ENCODE measurements at places on chromosomes 11 and 22.
A peak's percentile ranks its signal among the peaks of the same experiment; 100 is the strongest.

- DNase-seq = no peak
These were observed 12.0 kb downstream of the P2RY6 start for GRCh38 chr11:73284106-73284505.

GRCh38 chr11:46114378-46114777 is 6.9 kb downstream of the PHF21A start:
- no peak for DNase-seq

GRCh38 chr11:67024410-67024809 is 1.5 kb downstream of the SYT12 start:
- DNase-seq = no peak

DNA sequence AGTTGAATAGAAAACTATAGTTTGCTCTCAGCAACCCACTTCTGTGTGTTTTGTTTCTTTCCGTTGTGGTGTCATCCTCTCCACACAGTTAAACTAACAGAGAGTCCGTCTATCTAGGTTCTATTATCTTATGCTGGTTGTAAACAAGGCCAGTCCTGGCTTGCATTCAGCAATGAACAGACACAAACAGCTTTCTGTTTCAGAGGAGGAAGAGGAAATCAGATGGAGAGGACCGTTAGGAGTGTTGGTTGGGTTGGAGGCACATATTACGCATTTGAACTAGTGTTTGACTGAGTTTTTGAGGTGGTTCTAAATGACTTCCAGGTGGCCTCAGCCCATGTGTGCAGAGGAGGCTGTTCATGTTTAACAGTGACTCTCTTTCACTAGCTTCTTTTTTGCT is 129.5 kb upstream of the SORL1-AS1 start:
- DNase-seq = no peak

DNA sequence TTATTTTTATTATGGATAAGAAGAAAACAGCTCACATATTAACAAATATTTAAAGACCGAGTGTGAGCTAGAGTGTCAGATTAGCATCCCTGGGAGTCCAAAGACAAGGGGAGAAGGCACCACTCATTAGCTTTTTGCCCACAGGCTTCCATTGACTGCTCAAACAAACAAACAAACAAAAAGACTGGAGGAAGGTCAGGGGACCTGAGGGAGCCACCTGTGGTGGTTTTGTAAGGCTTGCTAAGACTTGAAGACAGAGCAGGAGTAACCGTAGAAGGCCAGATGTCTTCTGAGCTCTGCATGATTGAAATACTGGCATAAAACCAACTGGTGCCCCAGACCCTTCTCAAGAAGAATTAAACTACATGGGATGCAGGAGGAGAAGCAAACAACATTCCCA is 395.2 kb upstream of the CNTN5 start:
- no peak for DNase-seq

DNA sequence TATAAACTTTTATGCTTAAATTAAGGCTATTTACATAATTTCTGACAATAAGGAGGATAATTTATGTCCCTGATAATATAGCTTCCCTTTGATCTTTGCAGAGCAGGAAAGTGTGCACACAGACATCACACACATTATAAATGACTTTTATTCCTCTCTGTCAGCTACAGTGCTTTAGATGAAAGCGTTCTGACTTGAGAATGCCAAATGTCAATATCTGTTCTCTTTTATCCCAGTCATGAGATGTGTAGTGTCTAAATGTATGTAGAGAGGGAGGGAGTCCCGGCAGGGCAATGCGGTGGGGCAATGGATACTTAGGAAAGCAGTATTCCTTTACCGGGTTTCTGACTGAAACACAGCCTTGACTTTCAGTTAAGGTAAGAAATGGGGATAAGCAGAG is 225.4 kb upstream of the CHORDC1 start:
- DNase-seq = no peak

GRCh38 chr11:57641011-57641807 is 8.5 kb downstream of the YPEL4 start:
- DNase-seq = peak; percentile 84

GRCh38 chr11:33700502-33701271 is at the start of gene C11orf91:
Gene C11orf91, minus strand, starts transcription at chr11:33700826. Its CDS starts 86 bp downstream, at chr11:33700740.
- peak; percentile 96 for DNase-seq

GRCh38 chr11:70251659-70252321 is 18.7 kb upstream of the PPFIA1 start:
- peak; percentile 18 for DNase-seq

DNA sequence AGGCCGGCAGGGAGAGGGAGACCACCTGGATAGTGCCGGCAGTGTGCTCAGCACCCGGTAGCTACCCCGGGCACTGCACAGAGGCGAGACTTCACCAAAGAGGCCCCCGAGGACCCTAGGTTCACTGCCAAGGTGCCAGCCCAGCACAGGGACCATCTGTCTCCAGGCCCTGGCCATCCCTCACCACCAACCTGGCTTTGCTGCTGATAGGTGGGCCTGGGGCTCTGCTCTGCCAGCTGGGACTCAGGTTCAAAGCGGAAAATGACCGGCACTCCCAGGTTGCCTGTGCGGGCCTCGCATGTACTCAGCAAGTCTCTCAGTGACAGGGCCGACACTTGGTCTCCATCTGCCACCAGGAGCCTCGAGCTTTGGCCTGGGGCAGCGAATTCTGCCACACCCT is 812.2 kb downstream of the BRD1 start:
- no peak for DNase-seq

DNA sequence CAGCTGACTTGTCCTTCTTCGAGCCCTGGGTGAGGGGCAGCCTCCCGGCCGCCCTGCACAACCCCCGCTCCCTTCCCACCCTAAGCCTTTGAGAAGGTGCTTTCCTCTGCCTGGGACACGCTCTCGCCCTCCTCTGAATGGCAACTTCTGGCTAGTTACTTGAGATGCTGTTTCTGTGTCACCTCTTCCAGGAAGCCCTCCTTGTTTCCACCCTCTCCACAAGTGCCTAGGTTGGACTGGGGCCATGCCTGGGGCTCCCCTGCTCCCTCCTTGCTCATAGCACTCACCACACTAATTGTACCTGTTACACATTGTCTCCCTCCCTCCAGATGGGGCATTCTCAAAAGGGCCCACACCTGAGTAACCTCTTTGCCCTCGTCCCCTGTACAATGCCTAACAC is 72.2 kb downstream of the SCUBE1 start:
- DNase-seq = no peak

- DNase-seq = peak; percentile 92
These were observed 761.3 kb downstream of the OPCML start for GRCh38 chr11:132770829-132771530.

DNA sequence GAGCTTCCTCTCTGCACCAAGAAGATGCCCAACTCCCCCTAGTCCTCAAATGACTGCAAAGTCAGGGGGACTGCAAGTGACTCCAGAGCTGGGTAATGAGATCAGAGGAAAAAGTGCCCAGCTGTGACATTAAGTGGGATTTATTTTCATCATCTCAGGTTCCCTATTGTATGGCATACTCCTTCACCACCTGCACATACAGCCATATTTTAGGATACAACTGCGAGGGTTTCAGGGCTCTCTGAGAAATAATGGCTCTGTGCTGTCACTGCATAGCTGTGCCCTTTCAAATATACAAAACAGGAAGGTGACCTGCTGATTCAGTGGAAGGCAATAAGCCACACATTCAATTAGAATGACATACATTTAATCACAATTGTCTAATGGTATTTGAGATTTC is 45.6 kb upstream of the PLET1 start:
- DNase-seq = peak; percentile 84

GRCh38 chr11:92269841-92270240 is 45.2 kb downstream of the FAT3 start:
- no peak for DNase-seq

GRCh38 chr11:77392842-77393241 is 81.1 kb downstream of the PAK1 start:
- no peak for DNase-seq

- no peak for DNase-seq
These were observed 36.9 kb downstream of the GALNT18 start for GRCh38 chr11:11584937-11585336.

- DNase-seq = no peak
These were observed 148.3 kb upstream of the RASSF10 start for GRCh38 chr11:12860827-12861226.

GRCh38 chr11:46120346-46121300 is 631 bp downstream of the PHF21A start:
- DNase-seq = peak; percentile 89

GRCh38 chr11:116896211-116896610 is 58.8 kb upstream of the APOA1 start:
- DNase-seq = no peak

- no peak for DNase-seq
These were observed 20.5 kb downstream of the UBE2L3 start for GRCh38 chr22:21587803-21588611.

GRCh38 chr22:34845391-34845790 is 220.6 kb upstream of the ISX start:
- no peak for DNase-seq

- DNase-seq = no peak
These were observed 40.3 kb upstream of the TSKU start for GRCh38 chr11:76742902-76743301.

DNA sequence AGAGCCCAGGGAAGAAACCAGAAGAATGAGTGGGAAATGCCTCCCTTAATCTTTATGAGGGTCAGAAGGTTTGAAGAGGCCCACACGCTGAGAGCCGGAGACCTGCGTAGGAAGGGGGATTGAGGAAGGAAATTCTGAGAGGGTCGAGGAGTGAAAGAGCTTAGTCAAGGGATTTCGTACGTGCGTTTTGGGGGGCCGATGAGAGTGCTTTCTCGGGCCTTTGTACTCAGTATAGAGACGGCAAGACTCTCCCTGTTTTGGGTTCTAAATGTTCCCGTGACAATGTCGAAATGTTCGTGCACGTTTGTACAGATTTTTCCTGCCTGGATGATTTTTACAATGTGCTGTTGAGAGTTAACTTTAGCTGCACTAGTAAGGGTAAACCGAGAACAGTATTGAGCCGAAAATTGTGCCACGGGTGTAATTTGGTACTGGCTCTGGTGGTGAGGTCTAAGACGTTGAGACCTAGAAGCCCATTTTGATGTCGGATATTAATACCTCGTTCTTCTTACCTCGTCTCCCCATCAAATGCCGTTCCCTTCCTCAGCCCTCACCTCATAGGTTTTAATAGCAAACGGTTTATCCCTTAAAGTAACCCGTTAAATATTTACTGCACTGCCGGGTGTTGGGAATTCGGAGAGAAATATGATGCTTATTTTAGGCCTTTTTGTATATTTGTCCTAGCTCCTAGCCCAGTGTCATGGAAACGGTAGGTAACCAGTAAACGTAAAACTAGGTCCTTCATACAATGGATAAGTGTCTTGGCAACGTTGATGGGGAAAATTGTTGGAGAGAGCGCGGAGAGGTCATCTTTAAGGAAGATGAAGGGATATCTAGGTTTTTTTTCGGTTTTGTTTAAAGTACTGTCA is 734 bp downstream of the C11orf58 start:
- peak; percentile 18 for DNase-seq

- no peak for DNase-seq
These were observed 12.9 kb upstream of the ARHGAP42 start for GRCh38 chr11:100674212-100674611.

GRCh38 chr11:70502677-70503467 is 104.5 kb downstream of the CTTN start:
- no peak for DNase-seq

- DNase-seq = peak; percentile 10
These were observed 3.6 kb downstream of the PLA2G6 start for GRCh38 chr22:38177926-38178604.

DNA sequence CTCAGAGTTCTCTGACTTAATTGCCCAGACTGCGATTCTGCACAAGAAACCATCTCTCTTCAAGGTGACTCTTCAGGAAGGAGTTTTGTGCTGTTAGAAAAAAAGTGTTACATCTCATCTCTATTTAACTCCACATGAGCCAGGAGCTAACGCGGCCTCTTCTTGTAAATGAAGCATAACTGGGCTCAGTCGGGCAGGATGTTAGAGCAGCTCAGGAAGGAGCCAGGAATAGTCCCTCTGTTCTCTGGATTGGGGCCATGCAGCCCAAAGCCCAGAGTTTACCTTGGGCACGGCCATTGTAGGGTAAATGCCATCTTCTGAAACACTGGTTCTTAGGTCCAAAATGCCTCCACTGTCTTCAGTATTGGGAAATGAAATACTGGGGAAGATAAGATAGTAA is 760.6 kb downstream of the OPCML start:
- no peak for DNase-seq

DNA sequence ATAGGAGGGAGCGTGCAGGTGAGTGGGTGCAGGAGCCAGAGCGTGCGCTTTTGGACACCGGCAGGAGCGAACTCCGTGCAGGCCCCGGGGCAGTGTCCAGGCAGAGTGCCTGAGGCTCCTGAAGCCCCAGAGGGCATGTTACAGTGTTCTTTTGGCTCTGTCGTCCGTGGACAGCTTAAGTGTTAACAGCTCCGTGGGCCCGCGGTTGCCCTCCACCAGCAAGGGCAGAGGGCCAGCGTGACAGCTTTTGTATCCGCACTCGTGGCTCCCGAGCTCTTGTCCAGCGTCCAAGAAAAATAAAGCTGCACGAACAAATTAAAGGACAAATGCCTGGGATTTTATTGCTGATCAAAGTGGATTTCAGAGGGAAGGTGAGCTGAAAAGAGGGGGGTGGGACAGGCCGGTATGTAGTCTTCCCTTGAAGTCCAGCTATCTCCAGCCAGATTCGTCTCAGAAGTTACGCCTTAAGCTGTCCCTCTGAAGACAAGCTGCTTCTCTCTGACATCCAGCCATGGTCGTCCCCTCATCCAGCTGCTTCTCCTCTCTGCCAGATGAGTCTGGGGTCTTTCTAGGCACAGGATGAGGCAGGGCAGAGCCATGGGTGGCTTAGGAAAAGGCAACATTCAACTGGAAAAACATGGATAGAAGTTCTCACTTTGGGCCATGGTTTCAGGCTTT is 968 bp upstream of the TMEM109 start:
- no peak for DNase-seq

- DNase-seq = no peak
These were observed 27.3 kb upstream of the TMEM41B start for GRCh38 chr11:9341638-9342178.

- no peak for DNase-seq
These were observed 313.4 kb downstream of the DLG2 start for GRCh38 chr11:85313741-85314140.

DNA sequence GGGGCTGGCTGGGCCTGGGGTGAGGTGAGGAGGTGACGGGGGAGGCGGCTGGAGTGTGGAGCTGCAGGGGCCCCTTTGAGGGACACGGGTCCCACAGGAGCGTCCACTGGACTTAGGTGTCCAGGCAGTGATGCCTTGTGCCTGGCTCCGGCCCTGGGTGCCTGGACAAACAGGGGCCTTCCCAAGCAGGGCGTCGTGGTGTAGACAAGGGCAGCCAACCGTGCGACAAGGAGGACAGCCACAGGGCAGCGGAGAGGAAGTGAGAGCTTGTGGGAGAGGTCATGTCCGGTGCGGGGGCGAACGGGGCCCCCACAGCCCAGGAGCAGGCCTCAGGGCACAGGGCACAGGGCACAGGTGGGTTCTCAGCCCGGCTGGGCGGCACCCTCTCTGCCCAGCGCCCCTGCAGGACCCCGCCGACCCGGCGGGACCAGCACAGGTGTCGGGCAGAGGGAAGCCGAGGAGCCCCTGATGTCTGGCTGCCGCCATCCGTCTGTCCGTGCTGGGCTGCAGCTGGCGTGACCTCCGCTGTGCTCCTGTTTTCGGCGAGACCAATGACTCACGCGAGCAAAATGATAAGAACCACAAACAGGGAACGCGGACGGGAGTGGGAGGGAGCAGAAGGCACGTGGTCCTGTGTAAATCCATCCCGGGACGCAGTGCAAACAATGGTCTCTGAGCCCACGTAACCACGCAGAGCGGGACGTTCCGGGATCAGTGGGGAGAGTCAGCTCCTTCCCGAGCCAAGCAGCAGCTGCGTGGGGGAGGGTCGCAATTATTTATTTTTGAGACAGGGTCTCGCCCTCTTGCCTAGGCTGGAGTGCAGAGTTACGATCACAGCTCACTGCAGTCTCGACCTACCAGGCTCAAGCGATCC is 49.1 kb upstream of the A4GALT start:
- DNase-seq = no peak

- no peak for DNase-seq
These were observed 36.8 kb upstream of the RBFOX2 start for GRCh38 chr22:36065462-36065774.
